ENCODE measurements at places on chromosomes 16 and 17.

DNA sequence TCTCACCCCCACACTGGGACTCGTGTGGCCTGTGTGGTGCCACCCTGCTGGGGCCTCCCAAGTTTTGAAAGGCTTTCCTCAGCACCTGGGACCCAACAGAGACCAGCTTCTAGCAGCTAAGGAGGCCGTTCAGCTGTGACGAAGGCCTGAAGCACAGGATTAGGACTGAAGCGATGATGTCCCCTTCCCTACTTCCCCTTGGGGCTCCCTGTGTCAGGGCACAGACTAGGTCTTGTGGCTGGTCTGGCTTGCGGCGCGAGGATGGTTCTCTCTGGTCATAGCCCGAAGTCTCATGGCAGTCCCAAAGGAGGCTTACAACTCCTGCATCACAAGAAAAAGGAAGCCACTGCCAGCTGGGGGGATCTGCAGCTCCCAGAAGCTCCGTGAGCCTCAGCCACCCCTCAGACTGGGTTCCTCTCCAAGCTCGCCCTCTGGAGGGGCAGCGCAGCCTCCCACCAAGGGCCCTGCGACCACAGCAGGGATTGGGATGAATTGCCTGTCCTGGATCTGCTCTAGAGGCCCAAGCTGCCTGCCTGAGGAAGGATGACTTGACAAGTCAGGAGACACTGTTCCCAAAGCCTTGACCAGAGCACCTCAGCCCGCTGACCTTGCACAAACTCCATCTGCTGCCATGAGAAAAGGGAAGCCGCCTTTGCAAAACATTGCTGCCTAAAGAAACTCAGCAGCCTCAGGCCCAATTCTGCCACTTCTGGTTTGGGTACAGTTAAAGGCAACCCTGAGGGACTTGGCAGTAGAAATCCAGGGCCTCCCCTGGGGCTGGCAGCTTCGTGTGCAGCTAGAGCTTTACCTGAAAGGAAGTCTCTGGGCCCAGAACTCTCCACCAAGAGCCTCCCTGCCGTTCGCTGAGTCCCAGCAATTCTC, 27.4 kb downstream of the STH start:
- DNase-seq = no peak

DNA sequence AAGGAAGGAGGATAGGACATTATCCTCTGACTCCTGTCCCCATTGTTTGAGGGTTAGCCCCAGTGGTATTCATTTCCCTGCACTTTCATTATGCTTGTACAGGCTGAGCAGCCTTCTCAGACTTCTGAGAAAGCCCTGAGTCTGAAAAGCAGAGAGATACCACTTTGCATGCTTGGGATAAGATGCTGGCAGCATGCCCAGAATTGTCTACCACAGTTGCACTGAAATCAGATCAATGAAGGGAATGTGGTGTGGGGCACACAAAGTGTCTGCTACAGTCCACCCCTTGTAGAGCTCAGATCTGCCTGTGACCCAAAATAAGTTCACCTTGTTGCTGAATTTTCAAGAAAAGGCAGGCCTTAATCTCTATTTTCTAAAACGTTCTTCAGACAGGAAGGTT, 160.6 kb downstream of the CCT6B start:
- DNase-seq = no peak

- DNase-seq = no peak
Measured at GRCh38 chr17:33572615-33573014, 279.5 kb upstream of the ASIC2 start.

DNA sequence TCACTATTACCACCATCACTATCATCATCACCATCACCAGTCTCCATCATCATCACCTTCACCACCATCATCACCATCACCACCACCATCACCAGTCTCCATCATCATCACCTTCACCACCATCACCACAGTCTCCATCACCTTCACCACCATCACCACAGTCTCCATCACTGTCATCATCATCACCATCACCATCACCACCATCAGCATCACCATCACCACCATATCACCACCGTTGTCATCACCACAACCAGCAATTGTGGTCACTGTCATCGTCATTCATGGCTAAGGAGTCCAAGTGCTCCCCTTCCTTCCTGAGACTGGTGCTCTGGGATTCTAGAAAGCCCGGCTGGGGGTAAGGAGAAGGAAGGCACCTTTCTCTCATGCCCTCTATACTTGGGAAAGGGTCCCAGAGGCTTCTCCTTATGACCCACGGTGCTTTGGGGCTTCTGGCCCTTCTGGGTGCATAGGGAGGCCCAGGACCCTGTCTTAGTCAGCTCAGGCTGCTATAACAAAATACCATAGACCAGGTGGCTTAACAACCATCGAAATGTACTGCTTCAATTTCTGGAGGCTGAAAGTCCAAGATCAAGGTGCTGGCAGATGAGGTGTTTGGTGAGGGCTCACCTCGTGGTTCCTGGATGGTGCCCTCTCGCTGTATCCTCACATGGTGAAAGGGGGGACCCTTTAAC, 93.4 kb upstream of the GSE1 start:
- no peak for DNase-seq

GRCh38 chr17:8532021-8532420, 96.3 kb downstream of the NDEL1 start:
- no peak for DNase-seq

DNA sequence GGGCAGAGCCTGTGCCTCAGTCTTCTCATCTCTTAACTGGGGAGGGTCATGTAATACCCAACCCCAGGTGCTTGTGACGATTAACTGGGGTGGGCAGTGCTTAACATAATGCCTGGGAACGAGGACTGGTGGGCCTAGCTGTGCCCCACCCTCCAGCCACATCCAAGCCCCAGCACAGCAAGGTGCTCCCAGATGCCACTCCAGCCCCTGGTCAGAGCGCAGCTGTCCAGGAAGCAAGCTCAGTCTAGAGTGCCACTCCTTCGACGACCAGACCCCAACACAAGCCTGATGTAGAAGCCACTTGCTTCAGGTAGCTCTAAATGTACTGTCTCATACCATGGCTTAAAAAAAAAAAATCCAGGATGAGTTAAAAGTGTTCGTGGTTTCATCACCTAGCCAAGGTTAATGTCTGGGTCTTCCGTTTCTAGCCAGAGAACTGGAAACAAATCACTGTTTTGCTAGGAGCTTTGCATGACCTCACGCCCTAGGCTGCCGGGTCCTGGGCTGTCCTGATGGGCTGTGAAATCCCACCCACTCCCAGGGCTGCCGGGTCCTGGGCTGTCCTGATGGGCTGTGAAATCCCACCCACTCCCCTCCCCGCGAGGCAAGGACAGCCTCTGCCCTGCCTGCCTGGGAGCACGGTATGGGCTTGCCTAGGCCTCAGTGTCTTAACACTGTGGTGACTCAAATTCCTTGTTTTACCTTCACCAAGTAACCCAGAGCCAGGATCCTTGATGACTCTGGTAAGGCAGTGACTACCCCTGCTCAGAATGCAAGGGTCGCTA, 7.7 kb downstream of the MIEF2 start:
- DNase-seq = no peak

DNA sequence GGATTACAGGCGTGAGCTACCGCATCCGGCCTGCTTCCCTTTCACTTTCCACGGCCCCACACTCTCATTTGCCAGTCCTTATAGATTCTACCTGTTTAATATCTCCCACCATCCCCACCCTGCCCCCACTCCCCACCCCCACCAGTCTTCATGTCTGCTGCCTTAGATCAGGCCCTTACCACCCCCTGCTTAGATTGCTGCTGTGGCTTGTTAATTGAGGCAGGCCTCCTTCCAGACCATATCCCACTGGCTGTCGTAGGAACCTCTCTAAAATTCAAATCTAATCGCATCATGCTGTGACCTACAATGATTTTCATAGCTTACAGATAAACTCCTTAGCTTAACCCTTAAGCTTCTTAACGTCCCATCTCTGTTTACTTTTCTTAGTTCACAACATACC, 4.9 kb downstream of the IQCK start:
- DNase-seq = no peak

- no peak for DNase-seq
Measured at GRCh38 chr16:72604375-72604774, 432.4 kb upstream of the PMFBP1 start.

Measured in activated T-cell treated with anti-CD3 and anti-CD28 coated beads for 4 hours (primary cell).